Right cardiac atrium (tissue), 5 donors: ENCODE measurements at places on chromosomes 6 and 20. TPM values are rescaled to one million over a fixed set of nuclear protein-coding genes. Genes with fewer than 3 reads are reported as not detected.

Gene XKR7
- not detected for total RNA-seq

- peak; percentile 99 for DNase-seq
Observed at GRCh38 chr6:41072836-41073202, at the start of gene NFYA. Gene NFYA (plus strand): TSS chr6:41072974. CDS start chr6:41079090, 6,116 bp downstream.

DNA sequence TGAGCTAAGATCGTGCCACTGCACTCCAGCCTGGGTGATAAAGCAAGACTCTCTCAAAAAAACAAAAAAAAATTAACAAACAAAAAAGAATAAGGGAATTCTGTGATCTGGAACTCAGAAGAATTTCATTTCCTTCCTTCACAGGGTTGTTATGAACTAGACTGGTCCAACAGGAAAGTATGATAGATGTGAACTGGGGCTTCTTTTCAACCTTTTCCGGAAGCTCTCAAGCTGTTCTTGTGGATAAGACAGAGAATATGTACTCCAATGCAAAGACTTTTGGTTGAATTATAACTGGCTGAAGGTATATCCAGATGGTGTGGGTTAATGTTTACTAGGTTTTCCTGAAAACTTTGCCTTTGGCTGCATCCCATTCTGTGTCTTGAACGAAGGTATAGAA, 5.3 kb downstream of the RNF8 start:
- DNase-seq = no peak

- DNase-seq = no peak
Observed at GRCh38 chr6:119608994-119609393, 259.4 kb upstream of the MAN1A1 start.

DNA sequence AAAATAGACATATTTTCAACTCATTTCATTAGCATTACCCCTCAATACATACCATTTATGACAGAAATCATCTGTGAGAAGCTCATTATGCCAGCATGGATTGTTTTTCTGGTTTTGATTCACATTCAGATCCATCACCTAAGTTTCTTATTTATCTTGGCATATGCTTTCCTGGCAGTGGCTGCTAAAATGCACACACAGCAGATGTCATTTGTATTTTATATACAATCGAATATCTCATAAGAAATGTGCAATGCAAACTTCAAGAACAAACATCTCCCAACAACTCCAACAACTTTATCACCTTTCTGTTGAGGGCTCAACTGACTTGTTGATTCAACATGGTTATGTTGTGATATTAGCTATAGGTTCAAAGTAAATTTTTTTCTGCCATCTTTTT, 208.3 kb downstream of the PHACTR1 start:
- DNase-seq = no peak
